Liver (tissue), 10 donors: ENCODE measurements at places on chromosomes 3 and 15. TPM values are rescaled to one million over a fixed set of nuclear protein-coding genes. Genes with fewer than 3 reads are reported as not detected.

ULK4 gene
- total RNA-seq = 11.5 TPM

DNA sequence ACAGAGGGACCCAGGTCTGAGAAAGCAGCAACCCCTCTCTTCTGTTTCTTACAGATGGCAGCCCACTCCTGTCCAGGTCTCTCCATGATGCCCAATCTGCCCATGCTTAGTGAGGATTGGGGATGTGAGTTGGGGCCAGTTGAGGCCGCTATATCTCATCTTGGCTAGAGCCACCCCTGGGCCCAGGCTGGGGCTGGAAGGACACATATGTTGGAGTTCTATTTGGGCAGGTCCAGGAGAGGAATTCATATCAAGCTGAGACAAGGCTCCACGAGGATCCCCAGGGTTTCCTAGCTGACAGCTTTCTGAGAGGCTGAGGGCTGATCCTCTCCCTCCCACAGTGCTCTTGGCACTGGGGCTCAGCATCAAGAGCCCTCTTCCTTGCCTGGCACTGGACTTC lies 11.4 kb downstream of the TGM5 start:
- no peak for DNase-seq

C3orf20 gene
- total RNA-seq = 0.08 TPM

DNA sequence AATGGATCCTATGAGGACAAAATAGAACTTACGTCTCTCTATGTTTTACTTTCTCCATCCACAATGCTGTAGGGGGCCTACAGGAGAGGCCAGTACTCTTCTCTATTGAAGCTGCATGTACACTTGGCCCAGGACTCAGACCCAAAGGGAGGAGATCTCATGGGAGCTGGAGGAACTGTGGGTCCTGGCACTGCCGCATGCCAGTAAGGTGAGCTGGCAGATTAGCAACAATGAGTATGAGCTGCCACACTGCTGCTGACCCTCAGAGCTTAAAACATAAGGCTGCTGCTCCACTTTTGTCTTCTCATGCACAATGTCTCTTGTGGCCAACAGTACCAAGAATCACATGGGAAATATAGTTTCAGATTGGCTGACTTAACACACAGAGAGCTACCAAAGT lies 57.8 kb upstream of the TBC1D5 start:
- no peak for DNase-seq

- no peak for DNase-seq
Observed at GRCh38 chr3:123349201-123349535, 99.7 kb downstream of the ADCY5 start.

ANKRD34C gene
- not detected for total RNA-seq

SAXO2 gene
- 1.4 TPM for total RNA-seq

ITGA11 gene
- total RNA-seq = 1.0 TPM

PTPRG gene
- total RNA-seq = 11.2 TPM

- no peak for DNase-seq
Observed at GRCh38 chr3:43176666-43177065, 70.8 kb upstream of the POMGNT2 start.

SCN11A gene
- 0.08 TPM for total RNA-seq

MED12L gene
- total RNA-seq = 0.59 TPM

BOC gene
- total RNA-seq = 1.5 TPM

- no peak for DNase-seq
Observed at GRCh38 chr15:97096303-97096835, 765.9 kb downstream of the NR2F2 start.

GRCh38 chr3:143644370-143645089 lies 203.7 kb downstream of the SLC9A9 start:
- DNase-seq = peak; percentile 43

- DNase-seq = no peak
Observed at GRCh38 chr3:20097015-20097414, 56.8 kb downstream of the KAT2B start.

GRCh38 chr3:102761766-102762165 lies 327.0 kb downstream of the ZPLD1 start:
- DNase-seq = no peak

GOLGA6A gene
- 1.2 TPM for total RNA-seq

GRCh38 chr3:37092484-37092883 lies 81.9 kb downstream of the LRRFIP2 start:
- DNase-seq = no peak

GRCh38 chr3:134904241-134904771 lies 109.2 kb downstream of the EPHB1 start:
- DNase-seq = no peak

- no peak for DNase-seq
Observed at GRCh38 chr3:126544596-126545281, 14.0 kb downstream of the C3orf22 start.

DNA sequence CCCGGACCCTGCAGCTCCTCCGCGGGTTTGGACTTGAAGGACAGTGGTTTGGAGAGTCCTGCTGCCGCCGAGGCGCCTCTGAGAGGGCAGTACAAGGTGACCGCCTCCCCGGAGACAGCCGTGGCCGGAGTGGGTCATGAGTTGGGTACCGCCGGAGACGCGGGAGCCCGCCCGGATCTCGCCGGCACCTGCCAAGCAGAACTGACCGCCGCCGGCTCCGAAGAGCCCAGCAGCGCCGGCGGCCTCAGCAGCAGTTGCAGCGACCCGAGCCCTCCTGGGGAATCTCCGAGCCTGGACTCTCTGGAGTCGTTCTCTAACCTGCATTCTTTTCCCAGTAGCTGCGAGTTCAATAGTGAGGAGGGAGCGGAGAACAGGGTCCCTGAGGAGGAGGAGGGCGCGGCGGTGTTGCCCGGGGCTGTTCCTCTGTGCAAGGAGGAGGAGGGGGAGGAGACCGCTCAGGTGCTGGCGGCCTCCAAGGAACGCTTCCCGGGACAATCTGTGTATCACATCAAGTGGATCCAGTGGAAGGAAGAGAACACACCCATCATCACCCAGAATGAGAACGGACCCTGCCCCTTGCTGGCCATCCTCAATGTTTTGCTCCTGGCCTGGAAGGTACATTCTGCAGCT lies 634 bp downstream of the MINDY2 start:
- no peak for DNase-seq

GOLGA6D gene
- total RNA-seq = 0.05 TPM

- no peak for DNase-seq
Observed at GRCh38 chr15:60343221-60343970, 54.4 kb downstream of the ANXA2 start.

PTH1R gene
- 7.2 TPM for total RNA-seq

CNTN3 gene
- total RNA-seq = 0.84 TPM

DUSP7 gene
- 5.0 TPM for total RNA-seq

GRCh38 chr15:91855684-91856489 lies 2.4 kb downstream of the SLCO3A1 start:
- DNase-seq = no peak

- no peak for DNase-seq
Observed at GRCh38 chr3:188194332-188194731, 40.4 kb downstream of the LPP start.

MINDY2 gene
- 5.3 TPM for total RNA-seq

DNA sequence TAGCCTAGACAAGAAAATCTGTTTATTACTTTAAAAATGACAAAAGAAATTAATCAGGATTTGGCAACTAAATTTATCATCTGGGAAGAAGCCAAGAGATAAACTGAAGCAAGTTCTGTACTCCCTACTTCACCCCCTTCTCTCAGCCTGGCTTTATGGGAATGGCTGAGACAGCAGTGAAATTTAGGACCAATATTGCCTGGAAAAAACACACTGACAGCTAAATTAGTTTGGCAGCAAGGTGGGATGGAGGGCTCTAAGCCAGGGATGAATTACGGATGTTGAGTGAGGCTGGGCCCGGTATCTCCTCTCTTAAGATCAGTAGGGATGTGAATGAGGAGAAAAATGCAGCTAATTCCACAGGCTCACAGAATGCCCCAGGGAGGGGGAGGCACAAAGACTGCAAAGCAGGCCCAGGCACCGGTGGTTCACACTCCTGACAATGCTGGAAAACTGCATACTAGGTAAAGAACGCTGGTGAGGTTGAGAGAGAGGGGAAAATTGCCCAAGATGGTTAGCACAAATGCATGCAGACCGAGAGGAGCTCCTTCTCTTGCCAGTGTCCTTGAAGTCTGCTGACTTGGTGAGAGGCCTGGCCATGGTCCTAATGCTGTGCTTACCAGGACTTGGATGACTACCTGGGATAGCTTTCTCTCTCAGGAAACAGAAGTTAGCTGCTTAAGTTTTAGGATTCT lies 89.0 kb downstream of the WDR76 start:
- DNase-seq = no peak

DNA sequence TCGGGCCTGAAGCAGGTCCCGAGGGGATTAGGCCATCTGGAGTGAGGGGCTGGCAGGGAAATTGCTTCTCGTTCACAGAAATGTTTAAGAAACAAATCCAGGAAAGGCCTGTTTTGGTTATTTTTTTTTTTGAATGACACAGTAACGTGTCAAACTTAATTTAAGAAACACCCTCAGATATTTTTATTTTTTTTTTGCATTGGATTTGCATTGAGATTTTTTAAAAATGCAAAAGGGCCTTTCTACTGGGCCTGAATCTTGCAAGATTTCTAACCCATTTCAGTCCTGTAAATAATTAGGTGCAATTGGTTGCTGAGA lies 25.0 kb upstream of the KLF13 start:
- no peak for DNase-seq

GRCh38 chr15:76134537-76134936 lies 74.8 kb downstream of the TMEM266 start:
- DNase-seq = no peak

AMOTL2 gene
- 16.7 TPM for total RNA-seq

PBRM1 gene
- total RNA-seq = 57.7 TPM

DNA sequence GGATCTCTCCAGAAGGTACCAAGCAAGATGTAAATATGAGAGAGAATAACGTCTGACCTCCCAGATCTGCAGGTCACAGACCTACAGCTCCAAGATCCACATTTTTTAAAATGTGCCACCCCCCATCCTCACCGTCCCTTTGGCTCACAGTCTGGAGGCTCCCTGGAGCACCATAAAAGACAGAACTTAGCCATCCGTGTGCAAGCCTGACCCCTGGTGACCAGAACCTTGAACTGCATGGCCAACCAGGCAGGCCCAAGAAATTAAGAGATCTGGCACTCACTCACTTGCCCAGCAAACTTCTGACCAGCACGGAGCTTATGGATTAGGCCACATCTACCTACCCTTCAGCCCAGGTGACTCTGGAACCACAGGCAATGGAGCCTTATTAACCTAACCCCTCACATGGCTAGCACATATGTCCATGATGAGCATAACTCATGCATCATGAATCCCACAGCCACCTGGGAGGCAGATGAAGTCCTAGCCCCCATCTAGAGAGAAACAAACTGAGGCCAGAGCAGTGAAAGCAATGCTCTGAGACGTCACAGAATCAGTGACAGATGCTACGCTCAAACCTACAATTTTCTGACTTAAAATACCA lies 275.3 kb downstream of the UACA start:
- DNase-seq = peak; percentile 80

- peak; percentile 9 for DNase-seq
Observed at GRCh38 chr3:40192628-40193027, 116.9 kb upstream of the EIF1B start.

- DNase-seq = no peak
Observed at GRCh38 chr3:157499342-157499963, 3.8 kb downstream of the VEPH1 start.

- no peak for DNase-seq
Observed at GRCh38 chr3:157544501-157545130, 41.4 kb upstream of the VEPH1 start.

ST8SIA2 gene
- not detected for total RNA-seq

CSPG4 gene
- total RNA-seq = 1.5 TPM

- DNase-seq = no peak
Observed at GRCh38 chr15:40891810-40892446, 2.3 kb upstream of the VPS18 start.

RIOX2 gene
- 8.2 TPM for total RNA-seq

DNA sequence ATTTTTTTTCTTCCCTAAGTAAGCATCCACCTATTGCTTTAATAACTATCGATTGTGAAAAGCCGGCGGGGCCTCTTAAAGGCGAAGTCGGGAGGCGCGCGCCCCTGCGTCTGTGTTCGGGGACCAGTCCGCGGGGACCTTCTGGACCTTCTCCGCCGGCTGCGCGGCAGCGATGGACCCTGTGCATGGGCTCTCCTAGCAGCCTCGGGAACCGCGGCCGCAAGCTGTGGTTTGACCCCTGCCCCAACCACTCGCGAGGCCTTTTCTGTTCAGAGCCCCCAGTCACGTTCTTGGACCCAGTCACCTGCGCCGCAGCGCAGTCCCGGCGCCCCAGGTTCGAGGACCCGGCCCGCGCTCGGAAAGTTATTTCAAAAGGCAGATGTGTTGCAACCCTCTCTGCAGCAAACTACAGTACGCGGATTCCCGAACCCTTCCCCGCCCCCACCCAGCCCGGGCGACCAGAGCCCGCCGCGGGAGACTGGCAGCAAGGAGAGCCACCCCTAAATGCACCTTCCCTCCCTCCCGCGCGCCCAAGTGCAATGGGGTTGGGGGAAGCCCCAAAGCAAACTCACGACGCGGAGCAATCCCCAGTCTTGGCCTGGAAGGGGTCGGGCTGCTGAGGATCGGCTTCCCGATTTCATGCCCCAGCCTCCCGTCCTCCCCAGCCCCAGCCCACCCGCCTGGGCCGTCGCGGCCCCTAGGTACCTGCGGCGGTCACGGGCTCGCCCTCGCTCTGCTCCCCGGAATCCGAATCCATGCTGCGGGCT lies 684 bp downstream of the TNFAIP8L3 start:
- peak; percentile 54 for DNase-seq

GRCh38 chr3:126170073-126170777 lies 10.2 kb downstream of the ALDH1L1 start:
- DNase-seq = no peak

DNA sequence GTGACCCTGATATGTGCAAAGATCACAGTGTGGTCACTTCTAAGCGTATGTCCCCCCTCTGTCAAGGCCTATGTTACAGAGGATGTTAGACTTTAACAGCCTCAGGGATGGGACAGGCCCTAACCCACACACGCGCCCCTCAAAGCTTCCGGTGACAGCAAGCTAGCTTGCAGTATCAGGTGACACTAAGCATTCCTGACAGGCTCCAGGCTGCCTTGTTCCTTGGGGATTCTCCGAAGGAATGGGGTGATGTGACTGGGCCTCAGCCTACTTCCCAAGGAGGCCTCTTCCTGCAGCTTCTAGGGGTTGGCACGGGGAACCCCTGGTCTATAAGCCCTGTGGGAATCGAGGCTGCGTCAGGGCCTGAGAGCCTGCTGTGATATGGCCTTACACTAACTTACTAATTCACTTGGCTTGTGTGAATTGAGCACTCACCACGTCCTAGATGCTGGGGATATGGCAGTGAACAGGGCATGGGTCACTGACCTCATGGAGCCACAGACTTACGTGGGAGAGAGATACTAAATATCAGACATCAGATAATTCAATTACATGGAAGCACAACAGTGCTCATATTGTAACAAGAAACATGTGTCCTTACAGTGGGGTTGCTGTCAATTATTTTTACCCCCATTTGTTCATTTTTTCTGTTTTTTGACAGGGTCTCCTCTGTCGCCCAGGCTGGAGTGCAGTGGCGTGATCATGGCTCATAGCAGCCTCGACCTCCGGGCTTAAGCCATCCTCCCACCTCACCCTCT lies 11.4 kb upstream of the SPTBN5 start:
- no peak for DNase-seq
